ENCODE measurements at places on chromosomes 16 and 17.

DNA sequence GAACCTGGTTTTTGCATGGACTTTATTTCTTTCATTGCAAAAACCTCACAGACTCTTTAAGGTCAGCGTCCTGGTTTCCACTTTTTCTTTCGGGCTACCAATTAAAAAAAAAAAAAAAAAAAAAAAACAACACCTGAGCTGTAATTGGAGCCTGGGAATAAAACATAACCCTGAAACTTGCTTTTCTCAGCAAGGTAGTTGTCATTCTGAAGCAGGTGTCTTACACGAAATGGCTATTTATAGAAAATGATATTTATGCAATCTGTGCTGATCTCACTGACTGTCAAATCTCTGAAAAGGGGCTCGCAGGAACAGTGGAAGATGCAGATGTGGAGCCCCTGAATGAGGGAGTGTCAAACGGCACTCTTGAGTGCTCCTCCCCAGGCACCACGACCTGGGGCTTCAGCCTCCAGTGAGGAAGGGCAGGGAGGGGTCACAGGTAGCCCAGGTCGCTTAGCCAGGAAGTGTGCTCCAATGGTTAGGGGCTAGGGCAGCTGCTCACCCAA lies 10.4 kb upstream of the COTL1 start:
- no peak for DNase-seq

DNA sequence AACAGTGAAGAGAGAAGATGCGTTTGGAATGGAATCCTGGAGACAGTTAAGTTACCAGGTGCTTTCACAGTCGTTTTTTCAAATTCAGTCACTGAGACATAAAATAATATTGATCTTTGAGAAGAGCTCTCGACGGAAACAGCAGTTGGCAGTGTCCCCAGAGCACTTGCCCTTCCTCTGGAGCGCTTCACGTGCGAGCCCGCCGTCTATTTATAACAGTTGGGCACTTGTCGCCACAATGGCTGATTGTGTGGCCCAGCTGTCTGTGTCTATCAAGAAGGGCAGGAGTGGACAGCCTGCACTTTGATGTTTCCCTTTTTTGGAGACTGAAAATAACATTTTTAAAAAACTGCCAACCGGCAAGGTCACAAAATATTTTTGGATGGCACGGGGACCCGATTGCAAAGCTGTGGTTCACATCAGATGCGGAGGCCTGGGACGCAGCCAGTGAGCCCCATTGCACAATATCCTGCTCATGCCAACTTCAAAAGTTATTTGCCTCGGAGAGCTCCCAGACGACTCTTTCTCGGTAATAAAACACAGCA lies 62.9 kb downstream of the ADCY9 start:
- DNase-seq: no peak

DNA sequence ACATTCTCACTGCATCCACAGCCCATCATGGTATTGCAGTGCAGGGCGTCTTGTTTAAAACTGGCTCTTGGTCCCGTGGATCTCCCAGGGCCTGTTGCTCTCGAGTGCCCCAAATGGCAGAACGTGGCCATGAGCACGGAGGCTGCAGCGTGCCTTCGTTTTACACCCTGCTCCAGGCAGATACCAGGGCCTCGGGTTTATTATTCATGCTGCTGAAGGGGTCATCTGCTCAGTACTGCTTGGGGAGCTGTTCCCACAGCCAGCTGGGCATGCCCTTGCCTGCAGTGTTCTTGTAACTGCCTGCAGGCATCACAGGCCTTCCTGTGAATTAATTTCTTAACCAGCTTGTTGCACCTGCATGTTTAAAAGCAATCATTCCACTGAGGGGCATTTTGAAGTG lies 129.7 kb upstream of the CHMP6 start:
- peak; percentile 45 for DNase-seq

- DNase-seq: no peak
Observed at GRCh38 chr17:62931101-62931500, 34.9 kb upstream of the TANC2 start.

DNA sequence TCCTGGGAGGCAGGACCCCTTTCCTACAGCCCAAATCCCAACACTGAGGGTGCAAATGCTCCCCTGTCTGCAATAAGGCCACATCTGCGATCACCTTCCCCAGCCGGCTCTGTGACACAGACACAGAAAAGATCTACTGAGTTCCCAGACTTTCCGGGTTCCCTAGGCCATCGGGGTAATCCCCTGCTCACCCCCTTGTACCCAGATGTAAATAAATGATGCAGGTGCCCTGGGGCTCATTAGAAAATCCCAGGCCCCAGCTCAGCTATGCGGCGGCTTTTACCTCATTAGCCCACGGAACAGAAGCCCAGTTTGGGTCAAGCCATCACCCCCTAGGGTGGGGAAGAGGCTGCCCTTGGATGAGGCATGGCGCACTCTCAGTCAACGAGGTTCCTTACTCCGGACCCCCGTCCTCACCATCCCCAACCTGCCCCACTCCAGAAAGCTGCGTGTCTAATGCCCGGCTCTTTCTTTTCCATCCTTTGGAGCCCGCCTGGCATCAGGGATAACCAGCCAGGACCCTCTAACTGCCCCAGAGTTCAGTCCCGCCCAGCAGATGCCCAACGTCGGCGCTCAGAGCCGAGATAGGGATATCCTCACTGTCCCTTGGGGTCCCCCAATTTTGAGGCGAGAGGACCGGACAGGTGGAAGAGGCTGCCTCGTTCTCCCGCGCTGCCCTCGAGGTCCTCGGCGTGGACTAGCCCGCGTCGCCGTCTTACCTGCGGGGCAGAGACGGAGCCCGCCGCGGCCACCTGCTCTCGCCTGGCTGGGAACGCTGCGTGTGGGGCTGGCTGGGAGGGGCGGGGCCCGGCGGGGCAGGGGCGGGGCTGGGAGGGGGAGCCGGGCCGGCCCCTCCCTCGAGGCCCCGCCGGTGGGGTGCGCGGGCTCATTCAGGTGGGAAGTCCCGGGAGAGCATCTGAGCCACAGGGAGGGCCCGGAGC lies at the start of gene ZNF385C:
ZNF385C (minus strand) TSS at position 783 of the 941 bp plus-strand sequence. CDS start 35,417 bp downstream, outside the sequence.
- peak; percentile 42 for DNase-seq

DNA sequence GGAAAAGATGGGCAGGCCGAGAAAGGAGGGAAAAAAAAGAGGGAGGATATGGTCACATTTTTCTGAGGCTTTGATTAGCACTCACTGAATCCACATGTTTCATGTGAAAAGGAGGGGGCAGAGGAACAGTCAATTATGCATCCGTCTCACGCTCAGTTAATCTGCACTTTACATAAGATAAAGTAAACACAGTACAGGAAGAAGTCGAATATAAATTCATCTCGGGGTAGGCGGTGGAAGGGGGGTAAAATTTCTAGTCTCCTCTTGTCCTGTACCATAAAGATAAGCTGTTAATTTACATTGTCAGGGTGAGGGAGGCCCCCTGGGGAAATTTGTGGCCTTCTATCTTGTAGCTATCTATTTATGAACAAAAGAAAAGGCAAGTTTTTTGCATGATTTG lies 73.1 kb upstream of the CES5A start:
- DNase-seq: no peak

- DNase-seq: no peak
Observed at GRCh38 chr17:9028988-9029570, 7.8 kb downstream of the NTN1 start.

GRCh38 chr17:15307710-15308111 lies 33.7 kb downstream of the TEKT3 start:
- no peak for DNase-seq

DNA sequence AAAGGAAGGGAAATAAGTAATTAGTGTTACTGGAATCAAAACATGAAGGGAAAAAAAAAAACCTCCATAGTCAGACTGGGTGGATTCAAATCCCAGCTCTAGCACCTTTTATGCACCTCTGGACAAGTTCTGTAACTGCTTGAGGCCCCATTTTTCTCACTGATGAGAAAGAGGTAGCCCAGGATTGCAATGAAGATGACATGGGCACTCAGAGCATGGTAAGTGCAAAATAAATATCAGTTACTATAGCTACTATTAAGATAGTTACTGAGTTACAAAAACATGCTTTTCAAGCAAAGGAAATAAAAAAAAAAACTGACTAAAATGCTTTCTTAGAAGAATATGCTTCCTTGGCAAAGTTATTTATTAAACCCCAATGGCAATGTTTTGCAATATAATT lies 58.8 kb downstream of the CEP95 start:
- no peak for DNase-seq

DNA sequence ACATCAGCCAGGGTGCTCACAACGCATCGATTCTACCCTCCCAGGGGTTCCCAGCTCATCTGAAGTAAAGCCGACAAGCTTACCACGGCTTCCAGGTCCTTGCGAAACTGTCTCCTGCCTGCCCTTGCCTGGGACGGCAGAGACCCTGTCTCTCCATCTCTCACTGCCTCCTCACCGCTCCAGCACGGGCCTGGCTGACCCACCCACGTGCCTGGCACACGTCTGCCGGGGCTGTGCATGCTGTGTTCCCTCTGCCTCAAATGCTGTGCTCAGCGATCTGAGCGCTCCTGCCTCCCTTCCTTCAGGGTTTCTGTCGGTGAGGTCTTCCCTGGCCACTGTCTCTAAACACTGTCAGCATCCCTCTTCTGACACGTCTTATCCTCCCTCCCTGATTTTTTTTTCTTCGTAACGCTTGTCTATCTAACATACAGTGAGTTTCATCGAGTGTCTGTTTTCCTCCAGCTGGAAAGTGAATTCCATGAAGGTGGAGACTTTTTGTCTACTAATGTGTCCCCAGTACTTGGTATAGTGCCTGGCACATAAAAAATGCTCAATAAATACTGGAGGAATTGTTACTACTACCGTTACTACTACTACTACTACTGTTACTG lies 208.4 kb downstream of the IRF8 start:
- DNase-seq: no peak

GRCh38 chr17:50301891-50302584 lies 27.8 kb downstream of the TMEM92 start:
- no peak for DNase-seq

DNA sequence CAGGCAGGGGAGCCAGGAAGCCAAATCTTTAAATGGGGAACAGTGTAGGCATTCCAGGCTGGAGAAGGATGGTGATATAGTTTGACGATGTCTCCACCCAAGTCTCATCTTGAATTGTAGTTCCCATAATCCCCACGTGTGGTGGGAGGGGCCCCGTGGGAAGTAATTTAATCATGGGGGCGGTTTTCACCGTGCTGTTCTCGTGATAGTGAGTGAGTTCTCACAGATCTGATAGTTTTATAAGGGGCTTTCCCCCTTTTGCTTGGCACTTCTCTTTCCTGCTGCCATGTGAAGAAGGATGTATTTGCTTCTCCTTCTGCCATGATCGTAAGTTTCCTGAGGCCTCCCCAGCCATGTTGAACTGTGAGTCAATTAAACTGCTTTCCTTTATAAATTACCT lies 28.8 kb downstream of the GINS3 start:
- DNase-seq: no peak

DNA sequence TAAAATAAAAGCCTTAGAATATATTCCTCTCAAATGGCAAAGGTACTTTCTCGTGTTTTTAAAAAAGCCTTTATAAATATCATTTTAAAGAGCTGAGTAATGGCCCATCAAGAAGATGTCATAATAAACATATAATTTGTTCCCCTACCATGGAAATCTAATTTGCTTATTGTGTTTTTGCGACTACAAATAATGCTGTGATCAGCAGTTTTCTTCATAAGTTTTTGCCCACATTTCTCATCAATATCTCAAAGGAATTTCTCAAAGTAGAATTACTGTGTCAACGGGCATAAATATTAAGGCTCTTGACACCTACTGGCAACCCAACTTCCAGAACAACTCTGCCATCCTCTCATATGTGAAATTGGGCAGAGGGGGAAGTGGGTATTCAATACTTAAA lies 17.5 kb downstream of the ZNF18 start:
- DNase-seq: no peak

- no peak for DNase-seq
Observed at GRCh38 chr17:45171338-45172231, 9.9 kb downstream of the HEXIM2 start.

DNA sequence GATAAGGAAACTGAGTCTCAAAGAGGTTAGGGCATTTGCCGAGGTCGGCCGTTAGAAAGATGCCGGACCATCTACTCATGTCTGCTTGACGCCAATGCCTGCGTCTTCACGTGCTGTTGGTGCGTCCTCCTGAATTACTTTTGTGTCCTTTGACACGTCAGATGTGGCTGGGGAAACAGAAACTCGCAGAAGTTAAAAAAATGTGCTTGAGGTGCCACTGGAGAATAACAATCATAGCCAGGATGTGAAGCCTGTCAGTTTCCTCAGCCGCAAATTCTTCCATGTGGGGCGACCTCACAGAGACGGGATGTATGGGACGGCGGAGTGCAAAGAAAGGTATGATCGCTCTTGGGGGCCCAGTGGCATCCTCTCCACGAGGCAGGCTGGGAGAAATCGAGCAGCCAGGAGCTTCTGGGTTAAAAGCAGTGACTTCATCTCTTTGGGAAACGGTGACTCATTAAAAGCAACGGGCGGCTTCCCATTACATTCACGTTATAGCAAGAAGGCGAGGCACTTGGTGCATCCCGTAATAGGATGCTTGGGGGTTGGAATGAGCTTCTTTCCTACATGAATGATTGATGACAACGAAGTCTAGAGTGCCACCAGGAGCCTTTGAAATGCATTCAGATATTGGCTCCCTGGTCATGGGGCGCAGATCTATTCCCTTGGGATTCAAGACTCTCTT lies 67.8 kb downstream of the BMERB1 start:
- DNase-seq: no peak

DNA sequence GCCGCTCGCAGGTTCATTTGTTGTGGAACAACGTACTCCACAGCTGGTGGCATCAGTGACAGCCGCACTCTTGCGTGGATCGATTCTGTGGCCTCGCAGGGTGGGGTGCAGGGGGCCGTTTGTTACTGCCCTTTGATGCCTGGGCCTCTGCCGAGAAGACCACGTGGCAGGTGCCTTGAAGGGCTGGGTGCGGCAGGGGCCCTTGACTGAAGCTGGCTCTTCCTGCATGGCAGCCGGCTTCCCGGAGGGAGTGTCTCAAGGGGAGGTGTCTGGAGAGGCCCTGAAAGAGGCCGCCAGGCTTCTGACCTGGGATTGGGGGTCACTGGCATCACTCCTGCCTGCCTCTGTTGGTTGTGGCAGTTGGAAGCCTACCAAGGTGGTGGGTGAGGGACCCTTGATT lies 43.8 kb downstream of the TBCD start:
- DNase-seq: no peak

DNA sequence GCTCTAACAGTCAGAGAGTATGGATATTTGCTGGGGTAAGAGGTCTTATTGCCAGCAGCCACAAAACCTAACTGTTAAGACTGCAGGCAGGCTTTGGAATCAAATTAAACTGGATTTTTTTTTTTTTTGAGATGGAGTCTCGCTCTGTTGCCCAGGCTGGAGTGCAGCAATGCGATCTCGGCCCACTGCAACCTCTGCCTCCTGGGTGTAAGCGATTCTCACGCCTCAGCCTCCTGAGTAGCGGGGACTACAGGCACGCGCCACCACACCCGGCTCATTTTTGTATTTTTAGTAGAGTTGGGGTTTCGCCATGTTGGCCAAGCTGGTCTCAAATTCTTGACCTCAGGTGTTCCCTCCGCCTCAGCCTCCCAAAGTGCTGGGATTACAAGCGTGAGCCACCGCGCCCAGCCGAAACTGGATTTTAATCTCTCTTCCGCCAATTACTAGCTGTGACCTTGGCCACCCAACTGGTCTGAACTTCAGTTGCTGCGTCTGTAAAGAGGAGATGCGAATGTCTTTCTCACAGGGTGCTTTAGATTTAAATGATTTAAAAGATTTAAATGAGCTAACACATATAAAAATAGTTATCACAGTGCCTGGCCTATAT lies 842 bp downstream of the MRPL10 start:
- no peak for DNase-seq

- DNase-seq: no peak
Observed at GRCh38 chr16:82005027-82005830, 6.0 kb downstream of the SDR42E1 start.

All from activated T-cell treated with anti-CD3 and anti-CD28 coated beads for 1 hour (primary cell).